ENCODE measurements at places on chromosomes 12 and 14.

- no peak for DNase-seq
Observed at GRCh38 chr14:74527736-74528280, 34.2 kb downstream of the ISCA2 start.

DNA sequence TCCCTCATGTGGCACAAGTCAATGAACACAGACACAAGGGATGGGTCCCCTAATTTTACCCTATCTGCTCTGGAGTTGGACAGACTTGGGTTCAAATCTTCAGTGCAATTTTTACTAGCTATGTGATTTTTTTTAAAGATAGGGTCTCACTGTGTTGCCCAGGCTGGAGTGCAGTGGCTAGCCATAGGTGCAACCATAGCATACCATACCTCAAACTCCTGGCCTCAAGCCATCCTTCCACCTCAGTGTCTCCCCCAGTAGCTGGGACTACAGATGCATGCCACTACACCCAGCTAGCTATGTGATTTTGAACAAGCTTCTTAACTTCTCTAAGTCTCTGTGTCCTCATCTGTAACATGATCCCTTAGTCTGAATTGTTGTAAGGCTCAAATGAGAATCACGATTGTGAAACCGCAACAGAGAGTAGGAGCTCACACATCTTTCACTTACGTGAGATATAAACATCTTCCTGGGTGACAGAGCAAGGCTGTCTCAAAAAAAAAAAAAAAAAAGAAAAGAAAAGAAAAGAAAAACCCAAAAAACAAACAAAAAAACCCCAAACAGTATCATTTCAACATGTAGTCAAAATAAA, 4.7 kb downstream of the CALCOCO1 start:
- no peak for DNase-seq

DNA sequence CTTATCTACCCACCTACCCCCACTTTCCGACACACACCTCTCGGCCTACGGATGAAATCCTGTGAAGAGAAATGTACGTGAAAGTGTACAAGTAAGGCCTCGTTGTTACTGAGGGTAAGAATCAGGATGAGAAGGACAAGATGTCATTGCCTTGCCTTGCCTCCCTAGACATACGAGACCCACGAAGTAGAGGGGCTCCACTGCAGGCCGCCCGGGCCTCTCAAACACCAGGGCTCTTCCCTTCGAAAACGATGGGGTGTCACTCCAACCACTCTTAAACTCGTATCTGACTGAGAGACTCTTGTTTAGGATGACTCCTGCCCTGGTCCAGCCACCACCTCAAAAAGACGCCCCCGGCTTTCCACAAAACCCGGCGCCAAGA, 498 bp downstream of the RACGAP1 start:
- no peak for DNase-seq

GRCh38 chr14:79011091-79011919, 841.1 kb downstream of the NRXN3 start:
- DNase-seq: peak; percentile 95

DNA sequence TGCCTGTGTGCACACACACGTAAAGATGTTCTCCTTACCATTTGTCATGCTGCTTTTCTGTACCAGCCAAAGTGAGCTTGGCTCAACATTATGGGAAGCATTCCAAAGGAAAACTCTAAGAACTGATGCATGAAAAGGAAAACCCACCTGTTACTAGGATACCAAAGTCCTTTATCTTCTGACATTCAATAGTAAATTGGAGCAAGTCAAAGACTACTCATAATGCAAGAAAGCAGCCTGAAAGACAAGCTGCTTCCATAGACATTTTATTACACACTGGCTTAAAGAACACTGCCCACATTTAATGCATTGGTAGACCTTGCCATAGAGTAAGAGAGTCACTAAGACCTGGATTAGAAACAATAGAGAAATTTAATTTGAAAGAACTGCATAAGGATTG, 159.0 kb downstream of the LRIG3 start:
- no peak for DNase-seq

DNA sequence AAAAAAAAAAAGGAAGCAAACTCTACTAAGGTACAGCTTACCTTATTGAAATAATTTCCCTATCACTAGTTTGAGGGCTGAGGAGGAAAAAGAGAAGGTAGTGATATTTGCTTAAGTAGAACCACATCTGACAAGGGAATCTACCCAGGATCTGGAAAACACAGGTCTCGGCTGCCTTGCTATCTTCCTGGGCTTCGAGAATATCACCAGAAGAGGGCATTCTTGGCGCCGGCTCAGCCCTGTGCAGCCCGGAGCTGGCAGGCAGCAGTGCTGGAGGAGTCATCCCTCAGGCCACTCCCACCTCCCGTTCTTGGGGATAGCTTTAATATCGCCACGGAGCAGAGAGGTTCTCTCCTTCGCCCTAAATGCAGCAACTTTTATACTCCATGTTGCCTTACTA, 1181.2 kb downstream of the VRK1 start:
- DNase-seq: peak; percentile 58

DNA sequence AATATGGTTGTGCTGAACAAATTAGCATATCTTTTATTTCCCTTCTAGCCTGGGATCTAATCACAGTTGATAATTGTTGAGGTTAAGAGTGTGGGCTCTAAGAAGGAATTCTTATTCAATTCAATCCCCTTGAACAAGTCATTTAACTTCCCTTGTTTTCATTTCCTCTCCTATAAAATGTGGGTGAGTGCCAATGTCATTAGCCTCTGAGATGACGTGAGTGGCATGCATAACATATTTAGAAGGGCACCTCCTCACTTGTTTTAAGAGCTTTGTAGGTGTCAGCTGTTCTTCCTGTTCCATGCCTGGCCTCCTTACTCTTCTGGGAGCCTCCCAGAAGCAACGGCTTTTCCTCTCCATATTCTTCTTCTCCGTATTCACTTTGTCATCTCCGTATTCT, 155.4 kb upstream of the NEDD1 start:
- DNase-seq: no peak

GRCh38 chr14:95402578-95402977, 82.9 kb upstream of the CLMN start:
- no peak for DNase-seq

Data from NCI-H510A treated with DMSO at 0.1 percent for 48 hours (cell line).